ENCODE measurements at places on chromosomes 13 and 19.

DNA sequence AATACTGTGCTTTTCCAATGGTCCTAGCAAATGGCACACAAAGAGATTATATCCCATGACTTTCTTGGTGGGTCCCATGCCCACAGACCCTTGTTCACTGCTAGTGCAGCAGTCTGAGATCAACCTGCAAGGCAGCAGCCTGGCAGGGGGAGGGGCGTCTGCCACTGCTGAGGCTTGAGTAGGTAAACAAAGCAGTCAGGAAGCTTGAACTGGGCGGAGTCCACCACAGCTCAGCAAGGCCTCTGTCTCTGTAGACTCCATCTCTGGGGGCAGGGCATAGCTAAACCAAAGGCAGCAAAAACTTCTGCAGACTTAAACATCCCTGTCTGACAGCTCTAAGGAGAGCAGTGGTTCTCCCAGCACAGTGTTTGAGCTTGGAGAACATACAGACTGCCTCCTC is 82.9 kb downstream of the ZNF737 start:
- peak; percentile 29 for DNase-seq

- no peak for DNase-seq
Observed at GRCh38 chr19:15210323-15210781, 9.6 kb upstream of the NOTCH3 start.

DNA sequence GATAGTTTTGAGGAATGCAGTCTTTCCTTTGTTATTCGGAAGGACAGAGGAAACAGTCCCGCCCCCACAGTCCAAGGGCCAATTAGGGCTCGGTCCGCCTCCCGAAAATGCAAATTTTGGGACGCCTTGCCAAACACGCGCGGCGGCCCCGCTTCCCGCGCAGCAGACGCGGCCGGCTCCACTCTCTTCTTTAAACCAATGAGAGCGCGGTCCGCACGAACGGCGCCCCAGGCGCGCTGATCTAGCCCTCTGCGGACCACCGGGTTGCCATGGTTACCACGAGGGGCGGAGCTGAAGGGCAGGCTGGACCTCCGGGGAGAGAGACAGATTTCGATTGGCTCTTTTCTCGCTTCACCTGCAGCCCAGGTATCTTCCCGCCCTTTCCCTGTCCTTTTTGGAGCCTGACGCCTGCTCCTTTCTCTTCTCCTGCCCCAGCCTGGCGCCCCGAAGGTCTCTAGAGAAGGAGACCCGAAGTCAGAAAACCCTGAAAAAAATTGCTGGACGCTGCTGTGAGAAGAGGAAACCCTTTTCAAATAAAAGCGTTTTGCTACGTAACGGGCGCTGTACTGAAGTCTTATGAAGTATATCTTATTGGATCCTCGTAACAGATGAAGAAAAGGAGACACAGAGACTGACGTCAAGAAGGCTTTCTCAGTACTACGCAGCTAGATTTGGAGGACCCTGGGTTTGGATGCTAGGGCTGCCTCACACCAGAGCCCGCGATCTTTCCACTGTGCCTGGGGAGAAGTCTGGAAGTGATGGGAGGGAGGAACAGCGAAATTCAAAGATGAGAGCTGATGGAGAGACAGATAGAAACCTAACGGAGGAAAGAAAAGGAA is 2.0 kb downstream of the PTH2 start:
- DNase-seq = no peak

GRCh38 chr19:2575734-2576481 is 100.0 kb downstream of the GADD45B start:
- DNase-seq = no peak

GRCh38 chr19:41305927-41306793 is 3.8 kb upstream of the CCDC97 start:
- DNase-seq = no peak

DNA sequence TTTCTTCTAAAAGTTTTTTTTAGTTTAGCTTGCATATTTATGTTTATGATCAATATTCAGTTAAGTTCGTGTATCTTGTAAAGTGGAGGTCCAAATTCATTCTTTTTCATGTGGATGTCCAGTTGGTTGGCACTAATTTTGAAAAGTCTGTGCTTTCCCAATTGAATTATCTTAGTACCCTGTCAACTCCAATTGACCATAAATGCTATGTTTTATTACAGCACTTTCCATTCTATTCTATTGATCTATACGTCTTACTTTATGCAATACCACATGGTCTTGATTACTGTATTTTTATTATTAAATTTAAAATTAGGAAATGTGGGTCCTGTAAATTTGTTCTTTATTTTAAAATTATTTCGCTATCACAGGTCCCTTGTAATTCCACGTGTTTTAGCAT is 837.6 kb upstream of the SLC10A2 start:
- no peak for DNase-seq

- no peak for DNase-seq
Observed at GRCh38 chr13:46712524-46712923, 84.4 kb downstream of the ESD start.

DNA sequence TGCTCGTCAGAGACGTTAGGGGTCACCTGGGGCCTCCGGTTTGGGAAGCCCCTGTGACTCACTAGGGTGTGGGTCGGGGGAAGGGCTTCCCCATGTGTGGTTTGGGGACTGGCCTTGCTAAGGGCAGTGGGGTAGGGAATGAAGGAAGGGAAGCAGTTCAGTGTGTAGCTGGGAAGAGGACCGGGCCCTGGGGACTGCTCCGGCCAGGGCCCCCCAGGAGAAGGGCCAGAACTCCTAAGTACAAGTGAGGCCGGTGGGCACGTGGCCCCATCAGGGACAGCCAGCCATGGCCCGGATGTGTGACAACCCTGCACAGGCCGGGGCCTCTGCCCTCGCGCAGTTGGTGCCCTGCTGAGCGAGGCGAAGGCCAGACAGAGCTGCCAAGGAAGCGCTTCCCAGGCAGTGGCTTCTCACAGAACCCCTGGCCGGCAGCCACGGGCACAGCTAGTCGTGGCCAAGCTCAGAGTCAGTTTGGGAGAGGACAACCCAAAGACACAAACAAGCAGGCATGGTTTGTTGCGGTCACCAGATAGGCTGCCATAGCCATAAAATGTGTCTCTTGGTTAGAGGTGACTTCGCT is 25.7 kb downstream of the TEX29 start:
- no peak for DNase-seq

GRCh38 chr13:91894316-91894715 is 495.9 kb downstream of the GPC5 start:
- no peak for DNase-seq

GRCh38 chr13:50104493-50104892 is 89.2 kb downstream of the KCNRG start:
- no peak for DNase-seq

DNA sequence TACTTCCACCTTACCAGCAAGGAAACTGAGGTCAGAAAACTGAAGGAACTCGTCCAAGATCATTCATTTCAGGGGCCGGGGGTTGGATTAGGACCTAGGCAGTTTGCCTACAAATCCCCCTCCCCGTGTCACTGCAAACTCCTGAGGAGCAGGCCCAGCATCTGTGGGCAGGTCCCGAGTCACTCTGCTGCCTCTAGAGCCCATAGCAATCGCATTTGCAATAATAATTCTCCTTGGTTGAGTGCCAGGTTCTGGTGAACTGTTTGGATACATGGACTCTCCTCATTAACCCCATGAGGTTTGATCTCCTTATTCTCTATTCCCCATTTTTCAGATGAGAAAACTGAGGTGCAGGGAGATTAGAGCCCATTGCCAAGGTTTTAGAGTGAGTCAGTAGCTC is 903 bp downstream of the PIN1 start:
- no peak for DNase-seq

DNA sequence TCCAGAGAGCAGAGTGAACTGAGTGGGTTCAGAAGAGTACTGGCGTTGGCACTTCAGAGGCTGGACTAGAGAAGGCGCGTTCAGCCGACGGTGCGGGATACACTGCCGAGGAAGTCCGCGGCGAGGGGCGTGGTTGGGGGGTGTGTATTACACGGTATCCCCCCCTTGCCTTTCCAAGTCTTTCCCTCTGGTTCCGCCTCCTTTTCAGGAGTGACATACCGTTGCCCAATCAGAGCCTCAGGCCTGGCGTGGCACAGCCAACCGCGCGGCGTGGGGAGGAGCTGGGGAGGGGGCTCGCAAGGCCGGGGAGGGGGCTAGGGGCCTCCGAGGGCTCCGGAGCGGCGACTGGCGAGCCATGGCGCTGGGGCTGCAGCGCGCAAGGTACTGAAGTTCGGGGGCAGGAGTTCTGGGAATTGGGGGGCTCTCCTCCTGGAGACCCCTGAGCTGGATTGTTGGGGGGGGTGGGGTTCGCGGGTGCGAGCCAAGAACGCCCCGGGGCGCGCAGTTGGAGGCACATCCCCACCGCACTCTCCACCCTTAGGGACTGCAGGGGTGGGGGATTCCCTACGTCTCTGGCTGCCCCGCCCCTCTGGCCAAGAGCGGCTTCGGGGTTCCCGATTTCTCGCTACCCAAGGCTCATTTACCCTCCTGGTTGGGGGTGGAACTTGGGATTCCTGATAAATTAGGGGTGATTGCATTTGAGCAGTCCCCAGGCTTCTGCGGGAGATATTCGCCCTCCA is at the start of gene HIF3A:
TSS of gene HIF3A (plus strand) at position 321 of the 740 bp plus-strand sequence. CDS start at position 356, 35 bp downstream.
- no peak for DNase-seq

DNA sequence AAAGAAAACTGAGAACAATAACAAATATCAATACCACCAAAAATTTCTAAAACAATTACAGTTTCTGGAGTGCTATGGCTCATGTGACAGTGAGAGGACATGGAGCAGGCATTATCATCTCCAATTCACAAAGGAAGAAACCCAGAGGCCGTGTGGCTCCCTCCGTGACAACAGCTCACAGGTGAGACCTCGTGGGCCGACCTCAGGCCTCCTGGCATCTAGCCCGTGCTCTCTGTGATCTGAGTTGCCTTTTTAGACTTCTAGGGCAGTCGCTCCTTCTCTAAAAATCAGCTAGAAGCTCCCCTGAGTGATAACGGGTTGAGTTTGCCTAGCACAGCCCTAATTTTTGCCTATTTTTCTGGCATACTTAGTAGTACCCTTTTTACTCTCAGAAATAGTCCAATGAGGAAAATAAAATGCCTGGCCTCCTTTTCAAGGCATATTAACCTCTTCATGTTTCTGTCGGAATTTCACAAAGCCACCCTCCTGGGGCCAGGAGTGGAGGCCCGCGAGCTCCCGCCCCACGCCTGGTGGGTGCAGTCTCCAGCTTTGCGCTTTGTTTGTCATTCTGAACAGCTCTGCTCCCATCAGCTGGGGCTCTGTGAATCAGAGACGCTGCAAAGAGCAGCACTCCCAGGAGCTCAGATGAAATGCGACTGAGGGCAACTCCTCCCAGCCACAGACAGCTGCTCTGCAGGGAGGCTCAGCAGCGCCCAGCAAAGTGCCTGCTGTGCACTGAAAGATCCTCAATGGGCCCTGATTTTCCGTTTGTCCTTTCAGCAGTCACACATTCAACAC is 292.5 kb downstream of the UQCRFS1 start:
- no peak for DNase-seq

- no peak for DNase-seq
Observed at GRCh38 chr13:88761145-88761544, 1090.0 kb downstream of the SLITRK5 start.

- no peak for DNase-seq
Observed at GRCh38 chr13:75661443-75661842, 25.3 kb downstream of the LMO7 start.

- no peak for DNase-seq
Observed at GRCh38 chr13:27203186-27203585, 31.6 kb upstream of the USP12 start.

DNA sequence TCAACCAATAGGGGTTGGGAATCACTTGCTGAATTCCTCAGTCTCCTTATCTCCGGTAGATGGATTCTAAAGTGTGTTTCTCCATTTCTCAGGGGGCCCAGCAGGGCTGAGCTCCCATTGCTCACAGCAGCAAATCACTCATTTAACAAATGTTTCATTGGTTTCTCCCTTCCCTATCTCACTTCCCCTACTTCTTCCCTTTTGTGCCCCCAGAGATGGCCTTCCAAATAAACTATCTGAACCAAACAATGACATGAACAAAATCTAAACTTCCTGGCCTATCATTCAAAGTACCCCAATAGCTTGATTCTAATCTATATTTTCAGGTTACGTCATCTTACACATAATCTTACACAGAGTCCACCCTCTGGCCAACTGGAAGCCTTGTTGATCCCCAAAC is 60.4 kb downstream of the DLEU7 start:
- no peak for DNase-seq

DNA sequence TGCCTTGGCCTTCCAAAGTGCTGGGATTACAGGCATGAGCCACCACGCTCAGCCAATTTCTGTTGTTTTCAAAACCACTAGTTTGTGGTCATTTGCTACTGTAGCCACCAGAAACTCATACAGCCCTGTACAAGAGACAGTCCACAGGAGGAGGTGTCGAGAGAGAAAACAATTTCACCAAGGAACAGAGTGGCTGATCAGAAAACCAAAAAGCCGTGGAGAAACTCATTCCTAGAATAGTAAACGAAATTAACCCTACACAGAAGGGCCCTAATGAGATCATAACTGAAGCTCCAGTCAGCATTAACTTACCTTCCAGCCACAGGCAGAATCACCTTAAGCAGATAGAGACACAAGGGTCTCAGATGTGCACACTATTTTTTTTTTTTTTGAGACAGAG is 3.8 kb upstream of the CCDC124 start:
- no peak for DNase-seq

- DNase-seq = no peak
Observed at GRCh38 chr13:100589178-100589725, 663 bp upstream of the GGACT start.

GRCh38 chr19:35021596-35021995 is 8.7 kb upstream of the SCN1B start:
- no peak for DNase-seq

DNA sequence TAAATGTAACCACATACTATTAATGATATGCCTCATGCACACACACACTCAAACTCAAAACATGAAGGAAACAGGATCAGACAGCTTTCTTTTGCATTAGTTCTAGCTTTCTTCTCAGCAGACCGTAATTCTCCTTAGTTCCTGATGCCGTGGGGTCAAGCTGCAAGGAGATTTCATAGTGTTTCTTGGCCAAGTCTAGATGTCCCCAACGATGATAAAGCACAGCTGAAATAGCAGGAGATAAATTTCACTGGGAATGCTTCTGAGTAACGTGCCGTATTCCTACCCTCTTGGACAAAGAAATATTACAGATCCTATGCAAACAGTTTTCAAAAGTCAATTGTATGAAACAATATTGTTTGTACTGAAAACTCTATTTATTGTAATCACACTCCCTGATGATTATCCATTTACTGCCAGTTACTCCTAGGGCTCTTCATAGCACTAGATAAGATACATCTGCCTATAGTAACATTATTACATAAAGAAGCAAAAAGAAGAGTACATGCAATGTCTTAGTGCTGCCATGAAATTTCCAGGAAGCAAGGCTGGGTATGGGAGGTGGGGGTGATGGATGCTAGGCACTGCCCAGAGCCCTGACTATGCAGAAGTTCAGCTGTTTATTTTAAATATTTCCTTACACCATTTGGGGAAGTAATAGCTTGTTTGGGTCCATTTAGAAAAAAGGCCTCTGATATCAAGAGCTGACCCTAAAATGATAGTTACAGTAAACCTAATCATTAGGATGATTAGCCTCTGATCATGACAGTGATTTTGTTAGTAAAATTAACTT is 16.5 kb upstream of the GGACT start:
- DNase-seq = no peak

- DNase-seq = no peak
Observed at GRCh38 chr13:30049692-30050091, 199.3 kb upstream of the UBL3 start.

GRCh38 chr19:32251634-32252332 is 93.6 kb upstream of the ZNF507 start:
- DNase-seq = no peak

Measured in T-cell (primary cell).